WTC11 (cell line): ENCODE measurements at places on chromosomes 5 and 9. TPM values are rescaled to one million over a fixed set of nuclear protein-coding genes. Genes with fewer than 3 reads are reported as not detected.
A peak's percentile ranks its signal among the peaks of the same experiment; 100 is the strongest.

DNA sequence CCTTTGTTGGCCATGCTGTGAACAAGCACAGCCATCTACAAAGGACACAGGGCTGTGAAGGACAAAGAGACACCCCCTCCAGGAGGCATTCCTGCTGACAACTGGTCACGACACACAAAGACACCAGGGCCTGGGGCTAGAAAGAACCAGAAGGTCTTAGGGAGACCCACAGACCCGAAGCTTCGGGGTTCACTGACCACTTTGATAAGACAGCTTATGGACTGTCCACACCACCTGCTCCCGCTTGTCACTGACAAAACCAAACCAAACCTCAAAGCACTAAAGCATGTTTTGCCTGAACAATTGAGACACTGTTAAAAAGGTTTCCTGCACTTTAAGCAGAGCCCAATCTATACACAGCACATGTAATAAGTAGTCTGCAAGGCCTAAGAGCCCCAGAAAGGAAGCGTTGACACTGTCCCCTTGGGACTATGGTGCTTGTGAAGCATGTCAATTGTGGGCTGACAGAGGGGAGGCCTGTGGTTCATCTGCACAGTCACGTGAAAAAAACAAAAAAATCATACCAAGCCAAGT, 185.0 kb downstream of the GAPVD1 start:
- no peak for DNase-seq
- H3K27ac ChIP-seq, result peak overlapping the region; percentile 21; the same call in 1 of the 2 replicates
- peaks cover 13% of the 10 kb centered on the region for H3K36me3 ChIP-seq
- H3K4me1 ChIP-seq, result peaks cover 23% of the 10 kb centered on the region

- H3K36me3 ChIP-seq, result no peaks in the 10 kb centered on the region
These were observed 2.9 kb upstream of the VDAC1 start for GRCh38 chr5:134007581-134008265.

DNA sequence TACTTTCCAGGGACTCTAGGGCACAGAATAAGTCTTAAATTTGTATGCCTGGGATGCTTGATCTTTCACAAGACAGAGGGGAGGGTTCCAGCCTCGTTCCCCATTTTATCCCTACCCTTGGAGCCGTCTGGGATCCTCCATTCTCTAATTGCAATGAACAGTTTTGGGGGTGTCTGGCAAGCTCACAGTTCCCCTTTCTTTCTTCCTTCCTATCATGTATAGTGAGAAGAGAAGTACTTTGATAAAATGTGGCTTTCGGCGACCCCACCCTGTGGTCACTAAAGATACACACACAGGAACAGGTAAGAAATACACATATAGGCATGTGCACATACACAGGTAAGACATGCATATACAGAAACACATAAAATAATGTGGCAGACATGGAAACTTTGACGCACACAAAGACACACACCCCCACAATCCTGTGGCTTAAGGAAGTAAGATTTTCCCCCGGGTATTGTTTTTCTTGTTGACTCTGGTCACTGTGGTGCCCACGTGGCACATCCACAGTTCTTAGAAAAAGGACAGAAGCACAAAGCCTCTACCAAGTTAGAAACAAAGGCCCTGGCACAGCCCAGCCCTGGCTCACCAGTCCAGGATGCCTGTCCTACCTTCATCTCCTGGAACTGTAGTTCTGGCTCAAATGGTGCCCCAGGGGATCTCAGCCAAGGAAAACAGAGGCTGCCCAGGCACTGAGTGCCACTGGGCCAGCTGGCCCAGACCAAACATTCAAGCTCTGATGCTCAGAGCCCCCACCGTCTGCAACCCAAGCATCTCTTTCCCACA, 6.3 kb upstream of the SMU1 start:
- peaks cover 23% of the 10 kb centered on the region for H3K27me3 ChIP-seq
- no peak overlapping the region for H3K27ac ChIP-seq
- no peak overlapping the region for H3K4me3 ChIP-seq
- no peak for DNase-seq

DNA sequence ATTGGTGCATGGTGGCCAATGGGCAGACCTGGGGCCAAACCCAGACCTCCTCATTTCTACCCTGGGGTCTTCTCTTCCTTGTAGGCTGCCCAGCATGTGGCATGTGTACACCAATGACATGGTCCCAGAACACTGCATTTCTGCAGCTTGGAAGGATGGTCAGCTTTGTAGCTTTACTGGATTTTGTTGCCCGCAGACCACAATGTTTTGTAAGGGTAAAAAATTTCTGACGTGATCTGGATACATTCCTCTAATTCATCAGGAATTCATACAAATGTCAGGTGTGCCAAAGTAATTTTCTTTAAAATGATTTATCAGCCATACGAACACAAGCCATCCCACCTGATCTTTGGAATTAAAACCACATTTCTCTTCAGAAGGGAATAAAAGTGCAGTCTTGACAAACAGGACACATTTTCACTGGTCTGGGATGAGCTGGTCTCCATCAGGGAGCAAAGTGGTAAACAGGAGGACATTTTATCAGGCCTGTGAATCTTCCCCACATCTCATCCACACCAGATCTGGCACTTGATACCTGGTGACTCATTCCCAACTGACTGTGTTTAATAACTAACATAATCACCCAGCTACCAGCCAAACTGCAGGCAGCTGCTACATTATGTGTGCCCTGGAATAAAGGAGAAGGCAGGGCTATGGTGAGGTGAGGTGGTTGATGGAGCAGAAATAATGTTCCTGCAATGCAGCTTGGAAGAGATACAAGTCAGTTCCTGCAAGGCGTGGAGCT, 103.9 kb downstream of the SPOCK1 start:
- no peaks in the 10 kb centered on the region for H3K4me1 ChIP-seq
- no peak overlapping the region for H3K4me3 ChIP-seq
- no peaks in the 10 kb centered on the region for H3K36me3 ChIP-seq
- H3K27ac ChIP-seq, result no peak overlapping the region
- no peak for DNase-seq

DNA sequence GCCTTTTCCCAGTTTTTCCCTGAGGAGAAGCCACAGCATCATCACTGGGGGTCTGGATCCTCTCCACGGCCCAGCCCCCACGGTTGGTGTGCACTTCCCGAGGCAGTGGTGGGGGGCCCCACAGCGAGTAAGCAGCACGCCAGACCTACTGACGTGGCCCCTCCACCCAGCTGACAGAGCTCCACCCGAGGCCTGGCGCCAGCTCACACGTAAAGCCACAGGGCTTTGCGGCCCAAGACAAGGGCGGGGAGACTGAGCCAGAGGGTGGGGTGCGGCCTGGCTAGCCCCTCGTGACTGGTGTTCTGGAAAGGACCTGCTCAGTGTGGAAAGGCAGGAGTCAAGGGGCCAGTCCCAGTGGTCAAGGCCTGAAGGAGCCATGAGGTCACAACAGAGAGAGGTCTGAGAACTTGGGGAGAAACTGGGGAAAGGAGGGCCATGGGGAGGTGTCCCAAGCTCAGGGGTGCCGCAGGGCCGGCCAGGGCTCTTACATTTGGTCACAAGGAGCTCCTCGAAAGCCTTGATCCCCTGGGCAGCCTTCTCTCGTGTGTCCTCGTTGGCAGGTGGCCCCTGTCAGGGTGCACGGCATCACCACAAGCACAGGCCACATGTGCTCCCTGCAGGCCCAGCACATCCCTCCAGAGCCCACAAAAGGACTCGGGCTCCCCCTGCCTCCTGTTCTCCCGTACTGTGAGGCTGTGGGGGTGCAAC, 5.5 kb downstream of the SNAPC4 start:
- peaks cover 9% of the 10 kb centered on the region for H3K4me1 ChIP-seq
- no peak overlapping the region for H3K27ac ChIP-seq
- no peak overlapping the region for H3K4me3 ChIP-seq
- DNase-seq, result no peak

GRCh38 chr5:1445313-1445688, at the start of gene SLC6A3:
TSS of gene SLC6A3 (minus strand) at chr5:1445440. CDS start at chr5:1443197, 2,243 bp downstream.
- peak within 1 kb of the TSS; percentile 69 for H3K4me3 ChIP-seq
- peak; percentile 89 for DNase-seq
- peaks cover 77% of the 10 kb centered on the region for H3K27me3 ChIP-seq
- peaks cover 4% of the 10 kb centered on the region for H3K4me1 ChIP-seq
- no peak within 1 kb of the TSS for H3K27ac ChIP-seq

GRCh38 chr5:144002876-144003275, 167.6 kb downstream of the YIPF5 start:
- H3K27me3 ChIP-seq, result no peaks in the 10 kb centered on the region; the same call in 1 of the 2 replicates
- H3K36me3 ChIP-seq, result peaks cover 37% of the 10 kb centered on the region
- DNase-seq, result no peak
- no peak overlapping the region for H3K4me3 ChIP-seq
- H3K4me1 ChIP-seq, result 0 out of 2 replicates have a peak, but pooled peaks cover 4% of the 10 kb centered on the region

DNA sequence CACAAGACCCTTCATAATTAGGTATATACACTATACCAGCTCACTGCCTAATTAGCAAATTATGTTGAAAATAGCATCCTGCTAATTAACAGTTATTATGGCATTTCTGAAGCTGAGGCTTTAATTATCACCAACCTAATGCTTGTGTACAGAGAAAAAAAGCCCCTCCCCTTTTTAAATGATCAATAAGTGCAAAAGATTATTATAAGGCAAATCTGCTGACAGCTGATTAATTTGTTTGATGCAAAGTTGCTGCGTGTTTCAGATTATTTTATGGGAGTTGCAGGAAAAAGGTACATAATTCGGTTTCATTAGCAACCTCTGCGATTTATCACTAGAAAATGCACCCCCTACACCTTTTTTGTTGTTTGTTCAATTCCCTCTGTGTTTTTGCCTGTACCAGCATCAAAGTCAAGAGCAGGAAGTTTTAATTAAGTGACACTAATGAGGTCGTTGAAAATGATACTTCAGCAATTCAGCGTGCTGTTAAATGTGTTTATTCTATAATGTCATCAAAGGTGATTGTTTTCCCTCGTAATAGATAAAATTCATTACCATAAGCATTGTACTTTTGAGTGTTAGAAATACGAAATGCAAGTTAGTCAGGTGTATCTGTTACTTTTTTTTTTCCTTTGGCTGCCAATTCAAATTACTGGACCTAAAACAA, 170.0 kb downstream of the EBF1 start:
- no peaks in the 10 kb centered on the region; the same call in 1 of the 2 replicates for H3K27me3 ChIP-seq
- no peak overlapping the region for H3K4me3 ChIP-seq
- DNase-seq, result no peak
- no peaks in the 10 kb centered on the region for H3K36me3 ChIP-seq
- H3K4me1 ChIP-seq, result peaks cover 4% of the 10 kb centered on the region; the same call in 1 of the 2 replicates

GRCh38 chr9:114504341-114505186, 709 bp downstream of the WHRN start:
- peak overlapping the region; percentile 75 for H3K4me3 ChIP-seq
- no peak overlapping the region for H3K27ac ChIP-seq
- H3K27me3 ChIP-seq, result peaks cover 17% of the 10 kb centered on the region
- peak; percentile 69 for DNase-seq
- peaks cover 66% of the 10 kb centered on the region for H3K4me1 ChIP-seq
- no peaks in the 10 kb centered on the region for H3K36me3 ChIP-seq

DNA sequence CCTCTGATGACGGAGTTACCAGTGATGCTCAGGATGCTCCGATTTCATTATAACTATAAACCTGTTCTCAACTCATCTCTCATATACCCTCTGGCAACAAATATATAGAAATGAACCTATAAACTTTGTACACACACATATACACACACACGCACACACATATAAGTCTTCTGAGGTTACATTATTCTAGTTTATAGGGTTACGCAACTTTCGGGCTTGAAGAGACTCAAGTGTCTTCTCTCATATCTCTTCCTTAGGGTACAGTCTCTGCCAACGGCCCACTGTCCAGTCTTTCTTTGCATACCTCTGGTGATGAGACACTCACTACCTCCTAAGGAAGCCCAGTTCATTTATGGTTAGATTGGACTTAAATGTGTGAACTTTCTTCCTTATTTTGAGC, 69.4 kb upstream of the TBC1D2 start:
- DNase-seq, result no peak
- no peaks in the 10 kb centered on the region for H3K36me3 ChIP-seq
- no peak overlapping the region for H3K27ac ChIP-seq
- 0 out of 2 replicates have a peak, but pooled peaks cover 2% of the 10 kb centered on the region for H3K4me1 ChIP-seq
- H3K4me3 ChIP-seq, result no peak overlapping the region
- no peaks in the 10 kb centered on the region for H3K27me3 ChIP-seq

DNA sequence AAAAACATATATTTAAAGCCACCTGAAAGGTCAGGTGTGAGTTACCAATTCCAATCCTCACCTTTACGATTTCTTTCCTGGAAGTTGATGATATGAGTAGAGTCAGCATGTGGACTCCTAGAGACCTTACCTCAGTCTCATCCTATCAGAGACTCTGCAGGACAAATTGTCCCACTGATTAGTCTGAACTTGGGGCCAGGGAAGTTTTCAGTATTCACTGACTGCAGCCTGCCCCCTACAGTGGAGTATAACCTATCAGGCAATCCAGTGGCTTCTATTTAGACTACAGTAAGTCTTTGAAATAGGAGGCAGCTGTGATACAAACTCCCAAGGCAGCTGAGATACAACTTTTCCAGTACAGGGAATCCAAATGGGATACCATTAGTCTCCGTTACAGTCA, 449.4 kb upstream of the CDH10 start:
- no peak for DNase-seq
- H3K27ac ChIP-seq, result no peak overlapping the region
- peaks cover 3% of the 10 kb centered on the region; the same call in 1 of the 2 replicates for H3K27me3 ChIP-seq

DNA sequence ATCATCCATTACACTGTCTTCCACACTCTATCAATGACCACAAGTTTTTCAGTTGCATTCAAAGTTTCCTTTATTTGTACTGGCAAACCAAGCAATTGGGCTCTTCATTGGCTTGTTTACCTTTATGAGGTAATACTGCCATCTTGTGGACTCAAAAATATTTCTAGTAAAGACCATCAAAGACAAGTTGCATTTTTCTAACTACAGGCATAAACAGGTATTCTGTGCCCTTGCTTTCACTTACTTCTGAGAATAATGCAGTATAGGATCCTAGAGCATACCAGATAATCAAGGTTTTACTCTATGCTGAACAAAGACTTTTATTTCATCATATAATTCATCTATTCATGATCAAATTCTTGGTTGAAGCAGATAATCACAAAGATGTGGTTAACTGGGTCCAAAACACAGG, 173.7 kb upstream of the POU5F2 start:
- H3K36me3 ChIP-seq, result no peaks in the 10 kb centered on the region
- no peak overlapping the region for H3K27ac ChIP-seq
- no peaks in the 10 kb centered on the region for H3K4me1 ChIP-seq
- H3K27me3 ChIP-seq, result no peaks in the 10 kb centered on the region
- no peak overlapping the region for H3K4me3 ChIP-seq

SPINK6 gene
- not detected in 3 replicates for total RNA-seq

GHR gene
- 0.48 to 0.57 TPM (median 0.53 TPM) in 3 replicates for total RNA-seq

GPR150 gene
- 0.09 to 0.13 TPM (median 0.11 TPM) in 3 replicates for total RNA-seq

GABRG2 gene
- 3.4 to 4.0 TPM (median 3.7 TPM) in 3 replicates for total RNA-seq

PRLR gene
- 1.9 to 3.2 TPM (median 1.9 TPM) in 3 replicates for total RNA-seq

EGFLAM gene
- total RNA-seq, result 1.1 to 1.3 TPM (median 1.1 TPM) in 3 replicates

IFNA13 gene
- not detected in 3 replicates for total RNA-seq

WDR38 gene
- total RNA-seq, result not detected in 3 replicates

FGF1 gene
- total RNA-seq, result 0.21 to 0.55 TPM in 2 of 3 replicates, not detected in the other
